ENCODE measurements at places on chromosomes 2 and 18.

DNA sequence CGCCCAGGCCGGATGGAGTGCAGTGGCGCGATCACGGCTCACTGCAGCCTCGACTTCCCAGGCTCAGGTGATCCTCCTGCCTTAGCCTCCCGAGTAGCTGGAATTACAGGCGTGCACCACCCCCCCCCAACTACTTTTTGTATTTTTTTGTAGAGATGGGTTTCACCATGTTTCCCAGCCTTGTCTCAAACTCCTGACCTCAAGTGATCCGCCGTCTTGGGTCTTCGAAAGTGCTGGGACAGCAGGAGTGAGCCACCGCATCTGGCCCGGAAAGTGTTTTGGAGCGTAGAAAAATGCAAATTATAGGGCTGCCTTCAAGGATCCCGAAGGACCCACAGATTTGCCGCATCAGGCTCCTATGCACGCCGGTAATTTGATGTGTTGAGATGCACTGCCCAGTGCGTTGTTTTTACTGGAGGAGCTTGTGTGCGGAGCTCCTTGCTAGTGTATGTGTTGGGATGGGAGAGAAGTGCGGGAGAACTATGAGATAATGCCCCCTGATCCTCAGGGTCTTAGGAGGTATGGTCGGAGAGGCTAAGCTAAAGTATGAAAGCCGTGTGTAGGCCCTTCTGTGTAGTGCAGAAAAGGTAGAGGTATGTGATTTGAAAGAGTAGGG is 1.2 kb upstream of the CLASP1 start:
- no peak for DNase-seq

DNA sequence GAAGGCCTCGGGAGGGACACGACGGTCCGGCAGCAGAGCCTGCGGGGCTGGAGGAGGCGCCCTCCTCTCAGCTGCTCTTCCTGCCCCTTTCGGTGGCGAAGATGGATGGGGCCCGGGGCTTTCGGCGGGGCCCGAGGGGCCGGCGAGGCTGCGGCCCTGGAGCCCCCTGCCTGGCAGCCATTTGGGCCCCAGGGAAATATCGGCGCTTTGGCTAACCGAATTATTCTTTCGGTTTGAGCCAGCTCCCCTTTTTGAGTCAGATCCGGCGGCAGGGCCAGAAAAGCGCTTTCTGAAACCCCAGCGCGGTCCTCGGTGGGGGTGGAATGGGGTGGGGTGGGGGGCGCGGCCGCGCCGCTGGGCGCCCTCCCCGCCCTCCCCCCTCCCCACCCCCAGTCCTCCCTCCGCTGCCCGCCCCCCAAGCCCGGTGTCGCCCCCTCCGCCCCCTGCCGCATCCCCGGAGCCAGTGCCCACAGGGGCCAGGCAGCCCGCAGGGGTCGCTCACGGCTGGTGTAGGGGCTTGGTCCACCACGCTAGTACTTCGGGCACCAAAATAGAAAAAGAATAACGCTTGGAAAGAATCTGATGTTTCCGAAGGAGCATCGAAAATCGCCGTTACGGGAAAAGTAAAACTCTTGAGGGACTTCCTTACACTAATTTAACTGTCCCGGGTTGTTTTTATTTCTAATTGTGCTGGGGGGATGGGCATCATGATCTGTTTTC is 9.1 kb upstream of the ARID5A start:
- DNase-seq: no peak

- DNase-seq: no peak
These were observed 102.7 kb downstream of the SMIM21 start for GRCh38 chr18:75324686-75325257.

DNA sequence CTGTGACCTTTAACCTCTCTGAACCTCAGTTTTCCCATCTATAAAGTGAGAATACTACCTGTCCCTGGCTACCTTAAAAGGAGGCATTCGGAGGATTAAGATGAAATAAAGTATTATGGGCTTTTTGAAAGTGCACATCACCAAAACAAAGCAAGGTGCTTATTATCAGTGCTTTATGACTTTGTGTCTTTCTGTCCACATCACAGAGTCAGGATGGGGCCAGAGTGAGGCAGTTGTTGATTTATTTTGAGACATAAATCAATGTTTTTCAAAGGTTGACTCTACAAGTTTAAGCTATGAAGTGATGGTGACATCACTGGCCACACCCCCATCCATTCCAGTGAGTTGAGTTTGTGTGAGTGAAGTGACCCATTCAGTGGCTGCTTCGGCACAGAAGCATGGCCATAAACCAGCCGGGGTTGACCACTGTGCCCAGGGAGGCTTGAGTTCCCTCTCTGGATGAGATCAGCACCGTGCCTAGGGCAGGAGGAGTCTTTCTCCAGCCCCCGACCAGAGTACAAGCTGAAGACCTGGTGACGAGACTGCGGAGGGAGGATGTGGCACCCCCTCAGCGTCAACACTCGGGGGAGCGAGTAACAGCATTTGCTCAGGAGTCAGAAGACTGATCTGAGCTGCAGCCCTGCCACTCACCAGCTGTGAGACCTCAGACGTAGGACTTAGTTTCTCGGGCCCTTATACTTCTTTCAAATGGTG is 89.0 kb upstream of the PPP1CB start:
- DNase-seq: no peak

DNA sequence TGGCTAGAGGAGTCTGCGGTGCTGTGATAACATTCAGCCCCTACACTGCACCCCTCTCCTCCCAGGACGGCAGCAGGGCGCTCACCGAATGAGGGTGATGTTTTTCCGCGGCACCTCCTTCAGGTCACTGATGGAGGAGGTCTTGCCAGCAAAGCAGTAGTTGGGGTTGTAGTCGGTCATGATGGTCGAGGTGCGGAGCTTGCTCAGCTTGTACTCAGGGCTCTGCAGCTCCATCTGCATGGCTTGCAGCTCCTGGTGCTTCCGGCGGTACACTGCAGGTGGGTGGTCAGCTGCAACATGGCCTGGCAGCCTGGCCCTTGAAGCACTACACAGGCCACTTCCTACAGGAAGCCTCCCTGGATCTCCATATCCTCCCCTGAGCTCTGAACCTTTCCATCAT is 108.0 kb downstream of the CLIP4 start:
- no peak for DNase-seq

DNA sequence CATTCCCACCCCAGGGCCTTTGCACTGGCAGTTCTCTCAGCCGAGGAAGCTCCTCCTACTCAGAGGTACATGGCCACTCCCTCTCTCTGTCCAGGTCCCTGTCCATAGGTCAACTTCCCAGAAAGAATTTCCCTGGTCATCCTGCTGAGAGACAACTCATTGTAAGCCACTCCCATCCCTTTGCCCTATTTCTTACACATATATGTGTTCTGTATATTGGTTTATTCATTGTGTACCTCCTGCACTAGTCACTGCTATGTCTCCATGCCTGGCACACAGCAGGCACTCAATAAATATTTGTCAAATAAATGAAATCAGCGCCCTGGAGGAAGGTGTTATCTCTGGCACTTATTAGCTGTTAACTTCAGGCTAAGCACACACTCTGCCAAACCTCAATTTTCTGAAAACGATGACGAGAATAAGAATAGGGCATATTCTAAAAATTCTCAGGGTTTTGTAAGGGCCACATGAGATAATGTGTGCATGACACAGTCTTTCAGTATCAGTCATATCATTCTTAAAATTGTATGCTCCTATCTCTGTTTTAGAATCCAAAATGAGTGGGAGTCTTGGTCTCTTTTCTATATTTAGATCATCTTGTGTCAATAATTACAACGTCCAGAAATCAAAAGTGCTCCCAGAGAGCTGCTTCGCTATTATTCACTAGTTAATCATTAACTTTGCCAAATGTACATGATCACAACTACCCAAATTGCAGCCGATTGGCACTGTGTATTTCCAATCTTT is 198.0 kb downstream of the ALK start:
- no peak for DNase-seq

DNA sequence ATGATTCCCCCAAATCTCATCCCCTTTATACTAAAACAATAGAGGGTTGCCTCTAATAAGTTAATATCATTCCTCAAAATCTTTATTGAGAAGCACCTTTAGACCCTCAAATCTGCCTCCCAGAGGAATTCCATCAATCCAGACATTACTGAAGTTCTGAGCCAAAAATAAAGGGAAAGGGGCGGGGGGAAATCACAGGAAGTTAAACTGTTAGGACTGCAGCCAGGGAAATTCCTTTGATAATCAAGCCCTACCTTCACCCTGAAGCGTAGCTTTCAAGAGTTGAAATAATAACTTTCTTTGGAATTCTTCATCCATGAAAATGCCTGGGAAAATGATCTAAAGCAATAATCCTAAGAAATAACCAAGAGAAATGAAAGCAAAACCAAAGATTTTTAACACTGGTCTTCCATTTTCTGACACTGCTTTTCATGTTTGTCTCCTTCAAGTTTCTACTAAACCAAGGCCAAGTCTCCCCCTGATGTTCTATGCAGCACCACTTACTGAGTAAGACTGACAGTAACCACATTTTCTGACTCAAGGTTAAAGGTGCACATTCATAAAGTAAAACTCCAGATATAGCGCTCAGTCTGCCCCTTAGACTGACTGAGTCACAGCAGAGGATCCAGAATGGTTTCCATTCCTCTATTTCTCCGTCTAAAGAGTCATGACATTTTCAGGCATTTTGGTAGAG is 78.2 kb downstream of the TCF4 start:
- DNase-seq: no peak

- no peak for DNase-seq
These were observed 133.6 kb upstream of the ERBB4 start for GRCh38 chr2:212672186-212672585.
